ENCODE measurements at places on chromosomes 6 and 20.

DNA sequence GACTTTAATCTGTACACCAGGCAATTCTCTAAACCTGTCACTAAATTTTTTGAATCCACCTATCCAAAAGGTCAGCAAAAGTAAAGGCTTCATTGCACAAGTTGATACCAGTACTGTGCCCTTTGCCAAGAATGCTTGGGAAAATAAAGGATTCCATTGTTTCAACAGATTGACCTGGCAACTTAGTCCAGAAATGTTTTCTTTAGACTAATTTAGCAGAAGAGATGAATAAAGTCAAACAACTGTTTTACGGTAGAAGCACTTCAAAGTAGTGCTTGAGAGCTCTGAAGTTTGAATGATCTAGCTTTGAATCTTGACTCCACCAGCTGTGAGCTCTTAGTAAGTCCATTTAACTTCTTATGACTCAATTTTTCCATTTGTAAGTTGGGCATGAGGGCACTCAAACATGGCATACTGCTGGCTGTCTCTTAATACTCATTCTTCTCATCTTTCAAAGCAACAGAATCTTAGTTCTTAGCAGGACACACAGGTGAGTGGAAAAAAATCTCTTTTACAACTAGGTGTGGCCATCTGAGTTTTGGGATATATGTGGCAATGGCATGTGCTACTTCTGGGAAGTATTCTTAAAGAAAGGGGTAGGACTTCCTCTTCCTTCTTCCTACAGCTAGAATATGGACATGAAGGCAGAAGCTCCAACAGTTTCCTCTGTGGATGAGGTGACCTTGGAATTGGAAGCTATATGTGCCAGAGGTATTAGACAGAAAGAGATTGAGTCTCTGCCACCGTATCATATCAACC lies 55.9 kb upstream of the LOC128125822 start:
- no peak for DNase-seq

GRCh38 chr6:1306133-1306532 lies 5.8 kb upstream of the FOXQ1 start:
- no peak for DNase-seq

DNA sequence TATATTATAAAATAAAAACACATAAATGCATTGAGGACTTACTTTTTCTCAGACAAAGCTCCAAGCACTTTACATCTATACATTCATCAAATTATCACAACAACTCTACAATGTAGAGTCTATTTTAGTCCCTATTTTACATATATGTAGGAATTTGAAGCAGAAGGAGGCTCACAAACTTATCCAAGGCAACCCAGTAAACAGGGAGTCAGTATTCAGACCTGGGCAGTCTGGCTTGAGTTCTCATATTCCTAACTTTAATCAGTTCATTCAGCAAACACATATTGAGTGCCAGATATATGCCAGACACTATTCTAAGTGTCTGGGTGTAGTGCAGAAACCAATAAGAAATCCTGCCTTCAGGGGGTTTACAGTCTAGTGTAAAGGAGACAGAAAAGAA lies 129.2 kb downstream of the C6orf58 start:
- no peak for DNase-seq

DNA sequence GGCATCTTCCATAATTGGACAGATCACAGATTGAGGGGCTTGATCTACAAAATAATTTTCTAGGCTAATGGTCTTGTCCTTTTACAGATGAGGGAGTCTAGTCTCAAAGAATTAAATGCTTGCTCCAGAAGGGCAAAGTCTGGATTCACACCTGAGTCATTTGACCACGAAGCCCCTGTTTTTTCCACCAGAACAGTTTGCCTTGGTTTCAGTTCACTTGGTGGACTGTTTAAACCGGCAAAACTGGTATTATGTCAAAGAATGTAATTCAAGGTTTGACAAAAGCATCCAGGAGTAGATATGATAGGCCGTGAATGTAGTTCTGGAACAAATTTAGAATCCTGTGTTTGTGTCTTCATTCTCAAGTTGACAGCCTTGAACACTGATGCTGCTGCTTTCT lies 3.3 kb downstream of the MYO6 start:
- no peak for DNase-seq

GRCh38 chr6:5173810-5174209 lies 86.9 kb downstream of the LYRM4 start:
- DNase-seq, result no peak

DNA sequence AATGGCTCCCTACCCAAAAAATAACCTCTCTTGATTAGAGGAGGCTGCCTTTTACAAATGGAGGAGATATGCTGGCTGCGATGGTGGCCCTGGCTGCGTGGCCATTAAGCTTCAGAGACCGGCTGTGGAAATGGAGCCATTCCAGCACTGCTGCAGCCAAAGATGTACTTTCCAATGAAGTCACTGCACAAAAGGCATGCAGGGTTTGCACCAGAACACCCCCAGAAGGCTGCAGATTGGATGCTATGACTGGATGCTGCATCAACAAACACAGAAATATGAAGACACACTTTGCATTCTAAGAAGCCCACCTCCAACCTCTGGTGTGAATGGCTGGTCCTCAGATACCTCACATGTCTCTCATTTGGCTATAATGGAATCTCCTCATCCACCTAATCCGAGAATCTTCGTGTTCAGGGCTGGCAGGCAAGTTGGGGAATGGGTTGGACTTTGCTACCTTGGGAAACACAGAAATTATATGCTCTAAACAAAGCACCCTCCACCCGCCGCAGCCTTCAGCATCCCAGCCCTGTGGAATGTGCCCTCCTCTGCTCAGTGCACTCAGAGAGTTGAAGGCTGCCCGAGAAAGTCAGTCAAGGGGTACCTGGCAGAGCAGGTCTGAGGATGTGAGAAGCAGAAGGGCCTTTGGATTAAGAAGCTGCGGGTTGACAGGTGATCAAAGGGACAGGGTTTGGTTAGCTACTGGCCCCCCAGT lies 35.3 kb downstream of the APCDD1L start:
- DNase-seq, result no peak

GRCh38 chr20:36411861-36412454 lies 105.8 kb downstream of the DLGAP4 start:
- DNase-seq, result no peak

DNA sequence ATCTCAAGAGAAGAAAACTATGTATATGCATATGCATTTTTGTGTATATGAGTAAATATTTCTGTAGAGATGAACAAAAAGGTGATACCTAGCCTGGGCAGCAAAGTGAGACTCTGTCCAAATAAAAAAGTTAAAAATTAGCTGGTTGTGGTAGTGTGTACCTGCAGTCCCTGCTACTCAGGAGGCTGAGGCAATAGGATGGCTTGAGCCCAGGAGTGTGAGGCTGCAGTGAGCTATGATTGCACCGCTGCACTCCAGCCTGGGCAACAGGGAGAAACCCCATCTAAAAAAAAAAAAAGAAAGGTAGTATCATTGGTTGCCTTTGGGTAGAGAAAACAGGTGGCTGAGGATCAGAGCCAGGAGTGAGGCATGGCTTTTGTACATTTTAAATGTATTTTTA lies 50.9 kb downstream of the KLHL31 start:
- DNase-seq, result no peak

DNA sequence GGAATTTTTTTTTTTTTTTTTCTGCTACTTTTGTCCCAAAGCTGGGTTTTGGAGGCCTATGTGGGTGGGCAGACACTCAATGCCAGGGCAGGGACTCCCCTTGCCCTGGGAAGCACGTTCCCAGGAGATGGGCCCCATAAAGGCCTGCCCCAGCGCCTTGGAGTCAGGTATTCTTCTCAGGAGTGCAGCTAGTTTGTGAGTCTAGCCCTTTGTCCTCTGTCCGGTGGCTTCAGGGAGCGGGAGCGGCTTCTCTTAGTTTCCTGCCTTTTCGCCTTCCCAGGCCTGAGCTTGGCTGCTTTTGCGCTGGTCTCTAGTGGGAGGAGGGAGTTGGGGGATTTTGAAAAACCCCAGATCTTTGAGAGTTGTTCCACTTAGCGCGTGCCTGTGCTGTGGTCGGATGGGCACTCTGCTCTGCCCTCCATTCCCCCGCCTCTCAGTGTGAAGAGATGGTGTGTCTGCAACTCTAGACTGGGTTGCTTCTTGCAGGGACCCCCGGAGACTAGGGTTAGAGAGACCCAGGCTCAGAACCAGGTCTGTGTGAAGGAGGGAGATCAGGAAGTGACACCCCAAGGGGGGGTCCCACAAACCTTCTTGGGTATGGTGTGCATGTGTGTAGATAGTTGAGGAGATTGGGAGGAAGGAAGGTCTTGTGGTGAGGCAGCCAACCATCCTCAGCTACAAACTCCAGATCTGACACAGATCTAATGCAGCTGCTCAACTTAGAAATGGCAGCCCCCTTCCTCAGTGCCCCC lies 1.3 kb downstream of the PLCG1 start:
- no peak for DNase-seq

DNA sequence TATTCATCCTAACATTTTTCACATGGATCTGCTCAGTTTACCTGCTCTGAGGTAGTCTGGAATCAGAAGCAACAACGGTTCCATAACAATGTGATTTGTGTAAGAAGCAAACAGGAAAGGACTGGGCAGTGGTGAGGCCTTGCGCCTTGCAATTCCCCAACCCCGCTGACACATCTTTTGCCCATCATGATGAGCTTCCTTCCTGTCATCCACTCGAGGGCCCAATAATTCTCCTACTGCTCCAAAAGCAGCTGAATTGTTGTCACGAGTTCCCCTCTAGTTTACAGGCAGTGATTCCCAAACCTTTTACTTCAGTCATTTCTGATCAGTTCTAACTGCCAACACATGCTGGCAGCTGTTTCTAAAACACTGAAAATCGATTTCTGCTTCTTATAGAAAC lies 22.9 kb downstream of the STX7 start:
- DNase-seq, result no peak

GRCh38 chr20:40993794-40994540 lies 34.7 kb upstream of the TOP1 start:
- no peak for DNase-seq

DNA sequence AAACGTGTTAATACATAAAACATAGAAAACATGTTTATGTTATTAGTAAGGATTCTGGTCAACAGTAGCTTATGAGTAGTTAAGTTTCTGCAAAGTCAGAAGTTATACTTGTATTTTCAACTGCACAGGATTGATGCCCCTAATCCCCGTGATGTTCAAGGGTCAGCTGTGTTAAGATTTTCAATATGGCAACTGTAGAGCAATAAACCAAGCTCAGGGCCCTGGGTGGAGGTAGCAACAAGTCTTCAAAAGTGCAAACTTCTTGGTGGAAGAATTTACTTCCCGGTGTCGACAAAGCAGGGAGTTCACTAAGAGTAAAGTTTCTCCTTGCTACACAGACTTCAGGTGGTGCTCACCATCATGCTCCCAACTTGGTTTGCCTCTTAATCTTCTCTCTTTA lies 4.1 kb upstream of the BCAS1 start:
- no peak for DNase-seq

GRCh38 chr6:91608428-91608827 lies 1021.6 kb upstream of the MAP3K7 start:
- no peak for DNase-seq

GRCh38 chr6:139765825-139766285 lies 391.4 kb upstream of the CITED2 start:
- DNase-seq, result no peak

- peak; percentile 12 for DNase-seq
Measured at GRCh38 chr20:57840066-57840465, 130.3 kb upstream of the PMEPA1 start.

DNA sequence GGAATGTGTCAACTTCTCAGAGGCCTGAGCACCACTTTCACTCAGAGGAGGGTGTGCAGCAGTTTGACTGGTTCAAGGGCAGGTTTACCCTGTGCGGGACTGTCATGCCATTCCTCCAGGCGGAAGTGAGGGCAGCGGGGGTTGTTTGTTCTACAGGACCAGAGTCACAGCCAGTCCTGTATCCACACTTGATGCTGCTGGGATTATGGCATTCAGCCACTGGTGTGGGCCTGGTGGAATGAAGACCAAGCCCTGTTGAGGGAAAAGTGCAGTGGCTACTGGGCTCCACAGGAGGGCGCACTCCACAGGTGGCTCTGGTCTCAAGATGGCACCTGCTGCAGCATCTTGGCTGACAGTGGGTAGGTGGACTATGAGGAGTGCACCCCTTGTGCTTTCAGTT lies 14.8 kb downstream of the SEMG2 start:
- DNase-seq, result no peak

- no peak for DNase-seq
Measured at GRCh38 chr20:57605045-57605444, 15.2 kb downstream of the ZBP1 start.

- DNase-seq, result no peak
Measured at GRCh38 chr6:3882431-3882830, 33.3 kb downstream of the FAM50B start.

- DNase-seq, result no peak
Measured at GRCh38 chr20:12086359-12086758, 168.7 kb downstream of the BTBD3 start.

- no peak for DNase-seq
Measured at GRCh38 chr20:45266977-45267376, 12.6 kb upstream of the SLPI start.

GRCh38 chr6:33720998-33721397 lies 9.5 kb upstream of the UQCC2 start:
- DNase-seq, result peak; percentile 50

DNA sequence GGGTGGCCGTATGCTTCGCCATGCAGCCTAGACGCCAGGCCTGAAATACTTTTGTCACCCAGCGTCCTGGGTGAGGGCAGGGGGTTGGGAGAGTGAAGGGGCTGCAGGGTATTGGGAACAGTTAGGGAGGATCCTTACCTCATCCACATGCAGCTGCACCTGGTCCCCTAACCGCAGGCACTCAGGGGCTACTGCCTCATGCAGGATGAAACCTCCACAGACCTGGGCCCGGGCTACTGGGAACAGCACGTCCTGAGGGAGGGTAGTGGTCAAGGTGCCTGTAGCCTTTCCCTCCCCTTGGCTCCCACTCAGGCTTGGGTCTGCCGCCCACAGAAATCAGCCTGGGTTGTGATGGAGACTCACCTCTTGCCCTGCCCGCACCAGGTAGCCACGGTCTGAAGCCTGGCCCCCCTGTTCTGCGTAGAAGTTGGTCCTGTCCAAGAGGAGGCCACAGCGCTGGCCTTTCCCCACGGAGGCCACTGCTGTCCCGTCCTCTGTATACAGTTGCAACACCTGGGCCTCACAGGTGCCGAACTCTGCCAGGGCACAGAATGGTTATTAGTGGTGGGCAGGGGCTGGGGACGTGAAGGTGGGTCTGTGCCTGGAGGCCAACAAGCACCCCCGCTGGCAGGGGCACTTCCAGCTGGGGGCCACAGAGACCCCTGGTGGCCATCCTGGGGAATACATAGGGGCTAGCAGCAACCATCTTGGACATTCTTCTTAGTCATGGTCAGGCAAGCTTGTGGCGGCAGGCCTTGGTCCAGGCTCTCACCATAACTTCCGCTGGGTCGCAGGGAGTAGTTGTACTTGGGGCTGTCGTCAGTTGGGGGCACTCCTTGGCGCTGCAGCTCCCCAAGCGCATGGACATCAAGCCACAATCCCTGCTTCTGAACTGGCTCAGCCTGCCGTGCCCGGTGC lies 8.6 kb downstream of the AARS2 start:
- peak; percentile 26 for DNase-seq

- no peak for DNase-seq
Measured at GRCh38 chr6:18684343-18684742, 297.2 kb downstream of the RNF144B start.

DNA sequence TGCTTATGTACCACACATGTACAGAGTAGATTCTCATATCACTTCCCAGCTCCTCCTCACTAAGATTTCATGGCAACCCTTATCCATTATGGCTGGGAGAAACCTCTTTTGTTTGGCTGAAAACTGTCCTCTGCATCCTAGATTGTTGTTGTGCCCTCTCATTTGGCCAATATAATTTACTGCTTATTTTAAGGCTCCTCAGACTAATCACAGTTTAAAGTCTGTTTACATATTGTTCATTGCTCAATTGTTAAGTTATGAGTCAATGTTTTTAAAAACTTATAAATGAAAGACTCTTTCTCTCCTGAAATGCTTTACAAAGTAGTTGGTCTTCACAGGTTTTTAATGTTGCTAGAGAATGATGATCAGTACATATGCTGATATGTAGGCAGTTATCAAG lies 57.3 kb downstream of the FAM83B start:
- DNase-seq, result no peak
